ENCODE measurements at places on chromosomes 2 and 18. TPM values are rescaled to one million over a fixed set of nuclear protein-coding genes. Genes with fewer than 3 reads are reported as not detected.

GRCh38 chr2:138071720-138072719 lies 107.7 kb downstream of the HNMT start:
- H3K27me3 ChIP-seq: no peaks in the 10 kb centered on the region
- H3K27ac ChIP-seq: no peak overlapping the region
- H3K4me1 ChIP-seq: no peaks in the 10 kb centered on the region
- no peak overlapping the region for H3K4me3 ChIP-seq

GRCh38 chr2:159118115-159118858 lies 149.8 kb downstream of the TANC1 start:
- H3K27ac ChIP-seq: no peak overlapping the region
- no peaks in the 10 kb centered on the region for H3K36me3 ChIP-seq
- no peak overlapping the region for H3K4me3 ChIP-seq
- H3K4me1 ChIP-seq: no peaks in the 10 kb centered on the region

DNA sequence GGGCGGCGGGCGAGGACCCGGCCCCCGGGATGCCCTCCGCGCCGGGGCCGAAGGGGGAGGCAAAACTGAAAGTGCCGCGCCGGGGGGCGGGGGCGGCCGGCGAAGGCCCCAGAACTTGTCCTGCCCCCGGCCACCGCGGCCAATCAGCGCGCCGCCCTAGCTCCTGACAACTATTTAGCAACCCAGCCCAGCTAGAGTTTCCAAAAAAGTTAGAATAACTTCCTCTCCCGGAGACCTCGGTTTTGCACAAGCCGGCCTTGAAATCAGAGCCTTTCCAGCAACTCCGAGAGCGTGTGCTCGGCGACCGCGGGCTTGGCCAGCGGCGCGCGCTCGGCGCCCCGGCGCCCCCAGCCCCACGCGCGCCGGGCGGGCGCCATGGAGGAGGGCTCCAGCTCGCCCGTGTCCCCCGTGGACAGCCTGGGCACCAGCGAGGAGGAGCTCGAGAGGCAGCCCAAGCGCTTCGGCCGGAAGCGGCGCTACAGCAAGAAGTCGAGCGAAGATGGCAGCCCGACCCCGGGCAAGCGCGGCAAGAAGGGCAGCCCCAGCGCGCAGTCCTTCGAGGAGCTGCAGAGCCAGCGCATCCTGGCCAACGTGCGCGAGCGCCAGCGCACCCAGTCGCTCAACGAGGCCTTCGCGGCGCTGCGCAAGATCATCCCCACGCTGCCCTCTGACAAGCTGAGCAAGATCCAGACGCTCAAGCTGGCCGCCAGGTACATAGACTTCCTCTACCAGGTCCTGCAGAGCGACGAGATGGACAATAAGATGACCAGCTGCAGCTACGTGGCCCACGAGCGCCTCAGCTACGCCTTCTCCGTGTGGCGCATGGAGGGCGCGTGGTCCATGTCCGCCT lies at the start of gene TWIST2:
Gene TWIST2, plus strand, starts transcription at position 245 of the 850 bp plus-strand sequence. Its CDS starts 131 bp downstream, at position 376.
- H3K36me3 ChIP-seq: no peaks in the 10 kb centered on the region
- no peak within 1 kb of the TSS for H3K4me3 ChIP-seq
- DNase-seq: no peak
- H3K27ac ChIP-seq: no peak within 1 kb of the TSS
- peaks cover 55% of the 10 kb centered on the region for H3K27me3 ChIP-seq

GRCh38 chr2:194383401-194383800 lies 1273.6 kb upstream of the SLC39A10 start:
- no peaks in the 10 kb centered on the region for H3K36me3 ChIP-seq
- no peaks in the 10 kb centered on the region for H3K27me3 ChIP-seq
- H3K4me1 ChIP-seq: no peaks in the 10 kb centered on the region
- no peak overlapping the region for H3K4me3 ChIP-seq
- no peak overlapping the region for H3K27ac ChIP-seq

- no peaks in the 10 kb centered on the region for H3K36me3 ChIP-seq
- no peak overlapping the region for H3K4me3 ChIP-seq
- H3K4me1 ChIP-seq: peaks cover under 1% of the 10 kb centered on the region
- no peaks in the 10 kb centered on the region for H3K27me3 ChIP-seq
- no peak for DNase-seq
These were observed 20.8 kb downstream of the BAZ2B start for GRCh38 chr2:159595410-159596046.

DNA sequence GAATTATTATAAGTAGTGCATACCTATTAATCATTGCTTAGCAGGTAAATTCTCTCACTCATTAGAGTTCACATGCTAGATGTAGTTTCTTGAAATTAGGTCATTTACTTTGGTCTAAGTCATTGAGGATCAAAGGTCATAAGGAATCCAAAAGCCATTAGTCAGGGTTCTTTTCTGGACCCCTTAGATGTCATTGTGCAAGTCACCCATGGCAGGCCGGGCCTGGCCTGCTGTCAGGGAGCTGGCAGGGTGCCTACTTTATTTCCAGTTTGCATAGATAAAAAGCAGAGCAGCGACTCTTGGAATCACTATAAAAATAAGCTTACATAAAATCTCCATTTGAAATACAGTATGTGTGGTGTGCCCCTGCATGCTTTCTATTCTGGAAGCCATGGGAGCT lies 91.3 kb downstream of the MEIS1 start:
- no peak overlapping the region for H3K27ac ChIP-seq
- no peaks in the 10 kb centered on the region for H3K27me3 ChIP-seq
- no peaks in the 10 kb centered on the region for H3K4me1 ChIP-seq
- H3K36me3 ChIP-seq: no peaks in the 10 kb centered on the region
- no peak for DNase-seq
- no peak overlapping the region for H3K4me3 ChIP-seq

- H3K27ac ChIP-seq: no peak overlapping the region
- no peaks in the 10 kb centered on the region for H3K27me3 ChIP-seq
- DNase-seq: no peak
- no peaks in the 10 kb centered on the region for H3K4me1 ChIP-seq
- H3K36me3 ChIP-seq: no peaks in the 10 kb centered on the region
These were observed 131.4 kb downstream of the CLIP4 start for GRCh38 chr2:29246383-29247300.

The SERPINB3 gene
- total RNA-seq: not detected

The ABCG5 gene
- total RNA-seq: 0.14 TPM

The CRACDL gene
- 0.55 TPM for total RNA-seq

The SLC9A4 gene
- total RNA-seq: 0.09 TPM

The RAB27B gene
- 0.75 TPM for total RNA-seq

The RND3 gene
- total RNA-seq: not detected

The MC5R gene
- not detected for total RNA-seq
